Omental fat pad (tissue), 4 donors: ENCODE measurements at places on chromosomes 3 and 15. TPM values are rescaled to one million over a fixed set of nuclear protein-coding genes. Genes with fewer than 3 reads are reported as not detected.

Gene PAK6
- 1.5 TPM for total RNA-seq

Gene AHSG
- not detected for total RNA-seq

Gene SERPINI2
- total RNA-seq = not detected

Gene ZNF80
- not detected for total RNA-seq

Gene PLCB2
- 17.5 TPM for total RNA-seq

Gene NPHP3
- total RNA-seq = 34.0 TPM

Gene SHISA5
- total RNA-seq = 119 TPM

Gene PRR20G
- total RNA-seq = not detected

Gene LIPC
- not detected for total RNA-seq

Gene GPR171
- 2.8 TPM for total RNA-seq

Gene ONECUT1
- not detected for total RNA-seq

Gene RAD54L2
- total RNA-seq = 17.6 TPM

Gene DLL4
- 27.6 TPM for total RNA-seq

Gene EFHB
- 1.6 TPM for total RNA-seq

Gene KCNMB2
- total RNA-seq = not detected
